ENCODE measurements at places on chromosomes 3 and 15.
A peak's percentile ranks its signal among the peaks of the same experiment; 100 is the strongest.

GRCh38 chr3:49277383-49277775, 347 bp upstream of the C3orf62 start:
- DNase-seq, result no peak

GRCh38 chr3:112539825-112540650, 21.7 kb downstream of the ATG3 start:
- no peak for DNase-seq

DNA sequence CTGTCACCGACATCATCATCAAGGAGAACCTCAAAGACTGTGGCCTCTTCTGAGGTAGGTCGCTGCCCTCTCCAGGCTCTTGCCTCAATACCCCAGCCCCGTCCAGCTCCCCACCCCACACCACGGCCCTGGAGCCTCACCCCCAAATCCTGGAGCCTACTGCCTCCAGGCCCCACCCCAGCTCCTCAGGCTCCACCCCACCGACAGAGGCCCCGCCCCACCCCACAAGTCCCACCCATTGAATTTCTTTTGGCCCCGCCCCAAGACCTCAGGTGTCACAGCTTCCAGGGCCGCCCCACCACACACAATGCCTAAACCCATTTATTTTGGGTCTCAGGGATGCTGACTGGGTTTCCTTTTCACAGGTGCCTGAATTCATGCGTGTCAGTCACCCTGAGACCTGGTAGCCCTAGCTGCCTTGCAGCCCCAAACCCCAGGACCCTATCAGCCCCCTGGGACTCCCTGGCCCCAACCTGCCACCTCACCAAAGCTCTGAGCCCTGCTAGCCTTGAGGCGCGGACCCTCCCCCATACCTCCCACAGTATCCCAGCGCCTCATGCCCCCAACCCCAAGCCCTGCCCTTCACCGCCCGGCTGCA, 3.6 kb downstream of the GNAT1 start:
- DNase-seq, result no peak

DNA sequence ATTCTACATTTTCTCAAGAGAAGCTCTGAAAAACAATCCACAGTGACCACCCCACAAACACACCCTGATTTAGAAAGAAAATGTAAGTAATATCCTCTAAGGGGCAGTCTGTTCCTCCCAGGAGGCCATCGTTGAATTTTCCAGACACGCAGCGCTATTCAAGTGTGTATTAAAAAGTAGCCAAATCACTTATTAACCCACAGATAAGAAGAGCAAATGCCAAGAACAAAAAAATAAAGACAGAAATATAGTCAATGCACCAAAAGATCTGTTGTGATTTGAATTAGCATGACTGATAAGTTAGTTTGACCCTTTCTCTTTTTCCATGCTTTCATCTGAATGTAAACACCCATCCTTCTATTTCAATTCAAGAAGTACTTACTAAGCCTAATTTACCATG, 622.8 kb upstream of the ZNF385D start:
- DNase-seq, result no peak

GRCh38 chr15:89333959-89334509, 590 bp downstream of the POLG start:
- DNase-seq, result no peak

GRCh38 chr3:40782111-40782721, 257.5 kb downstream of the ZNF621 start:
- no peak for DNase-seq

GRCh38 chr3:83890763-83891135, 1068.0 kb upstream of the CADM2 start:
- DNase-seq, result no peak

GRCh38 chr3:140164922-140165590, 230.1 kb downstream of the CLSTN2 start:
- no peak for DNase-seq

- DNase-seq, result no peak
Observed at GRCh38 chr3:189941679-189942078, 179.0 kb downstream of the P3H2 start.

- DNase-seq, result no peak
Observed at GRCh38 chr3:65776494-65776893, 262.2 kb downstream of the MAGI1 start.

GRCh38 chr3:132879656-132880055, 157.4 kb upstream of the NPHP3 start:
- no peak for DNase-seq

DNA sequence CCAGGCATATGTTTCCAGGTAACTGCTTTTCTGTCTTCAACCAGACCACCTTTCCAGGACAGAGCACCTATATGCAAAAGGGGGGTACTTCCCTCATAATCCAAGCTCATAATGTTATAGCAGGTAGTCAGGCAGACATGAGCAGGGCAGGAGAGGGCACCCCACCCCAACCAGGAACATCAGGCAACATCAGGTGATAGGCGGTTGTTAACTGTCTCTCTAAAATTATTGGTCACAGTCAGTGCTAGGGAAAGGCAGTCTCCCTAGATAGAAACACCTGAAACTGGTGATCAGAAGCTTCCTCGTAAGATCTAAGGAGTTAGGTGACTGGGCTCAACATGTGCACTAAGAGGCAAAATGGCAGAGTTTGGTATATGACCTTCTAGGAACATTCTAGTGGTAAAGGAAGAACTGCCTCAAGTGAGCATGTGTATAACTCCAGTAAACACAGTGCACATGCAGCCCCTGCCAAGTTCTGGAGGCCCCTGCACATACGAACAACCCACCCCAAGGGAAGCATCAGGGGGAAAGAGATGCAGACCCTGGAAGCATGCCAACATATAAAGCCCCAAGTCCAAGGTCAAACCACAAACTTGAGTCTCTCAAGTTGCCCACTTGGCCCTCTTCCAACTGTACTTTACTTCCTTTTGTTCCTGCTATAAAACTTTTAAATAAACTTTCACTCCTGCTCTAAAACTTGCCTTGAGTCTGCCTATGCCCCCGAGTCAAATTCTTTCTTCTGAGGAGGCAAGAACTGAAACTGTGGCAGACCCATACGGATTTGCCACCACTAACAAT, 270.9 kb downstream of the ULK4 start:
- DNase-seq, result no peak

GRCh38 chr3:168371846-168372245, 276.1 kb upstream of the GOLIM4 start:
- no peak for DNase-seq

DNA sequence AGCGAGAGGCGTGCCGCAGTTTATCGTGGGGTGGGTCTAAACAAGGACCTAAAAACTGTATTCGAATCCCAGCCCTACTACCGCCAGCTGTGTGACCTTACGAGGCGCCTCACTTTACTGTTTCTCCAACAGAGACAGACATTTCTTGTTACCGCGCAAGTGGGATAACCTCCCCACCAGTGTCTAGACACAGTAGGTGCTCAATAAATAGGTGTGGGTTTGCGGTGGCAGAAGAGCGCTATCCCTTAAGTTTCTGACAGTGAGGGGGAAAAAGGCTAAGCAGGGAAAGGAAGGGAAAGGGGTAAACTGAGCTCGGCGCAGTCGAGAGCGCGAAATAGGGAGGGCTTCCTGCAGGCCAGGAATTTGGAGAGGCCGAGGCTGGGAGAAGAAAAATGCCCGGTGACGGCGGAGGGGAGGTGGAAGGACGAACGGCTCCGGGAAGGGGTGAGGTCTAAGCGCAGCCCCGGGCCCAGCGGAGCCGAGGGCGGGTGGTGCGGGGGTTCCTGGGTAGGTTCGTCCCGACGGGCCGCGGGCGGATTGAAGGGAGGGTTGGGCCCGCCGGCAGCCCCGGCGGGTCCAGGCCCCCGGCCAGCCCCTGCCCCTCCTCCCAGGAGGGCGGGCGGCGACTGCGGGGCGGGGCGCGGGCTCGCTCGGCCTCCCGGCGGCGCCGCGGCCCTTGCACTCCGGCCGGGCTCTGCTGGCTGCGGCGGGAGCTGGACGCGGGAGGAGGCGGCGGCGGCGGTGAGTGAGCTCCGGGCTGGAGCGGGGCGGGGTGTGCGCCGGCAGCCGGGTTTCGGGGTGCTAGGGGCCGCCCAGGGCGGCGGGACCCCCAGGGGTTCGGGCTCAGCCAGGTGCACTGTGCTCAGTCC, at the start of gene CGNL1:
TSS of gene CGNL1 (plus strand) at position 679 of the 869 bp plus-strand sequence. CDS start 61,495 bp downstream, outside the sequence.
- DNase-seq, result no peak

DNA sequence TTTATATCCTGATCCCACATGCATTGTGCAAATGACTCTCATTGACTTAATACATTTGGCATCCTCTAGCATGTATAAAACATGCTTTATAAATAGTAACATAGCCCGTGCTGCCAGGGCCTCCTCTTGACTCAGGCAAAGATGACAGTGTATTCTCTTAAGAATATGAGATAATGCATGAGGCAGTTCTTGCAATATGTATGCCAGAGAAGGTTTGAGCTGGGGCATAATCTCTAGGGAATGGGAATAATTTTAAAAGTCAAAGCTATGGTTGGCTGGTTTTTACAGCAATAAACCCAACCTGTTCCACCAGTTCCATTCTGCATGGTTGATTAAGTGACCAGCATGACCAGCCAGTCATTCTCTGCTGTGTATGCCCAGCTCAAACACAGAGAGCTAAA, 179.0 kb upstream of the PFN2 start:
- DNase-seq, result no peak

- no peak for DNase-seq
Observed at GRCh38 chr3:42266085-42266484, at the start of gene CCK. Gene CCK (minus strand): TSS chr3:42266185. CDS start chr3:42263630, 2,555 bp downstream.

GRCh38 chr15:80643431-80643951, 51.6 kb upstream of the ABHD17C start:
- DNase-seq, result no peak

- no peak for DNase-seq
Observed at GRCh38 chr15:52243697-52244555, 51.7 kb downstream of the MYO5C start.

DNA sequence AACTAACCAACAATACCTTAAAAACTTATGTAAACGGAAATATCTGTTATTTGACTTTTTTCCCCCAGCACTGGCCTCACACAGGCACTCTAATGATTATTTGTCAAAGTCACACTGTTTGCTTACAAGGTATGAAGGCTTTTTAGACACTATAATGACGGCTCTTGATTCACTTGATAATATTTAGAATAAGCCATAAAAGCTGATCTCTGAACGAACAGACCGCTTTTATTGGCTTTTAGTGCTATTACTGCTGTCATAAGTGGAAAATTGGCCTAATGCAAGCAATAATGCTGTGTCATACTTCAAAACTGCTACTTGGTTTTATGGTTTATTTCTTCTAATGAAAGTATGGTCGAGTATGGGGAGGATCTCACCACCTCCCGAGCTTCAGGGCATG, 35.1 kb downstream of the MDFIC2 start:
- no peak for DNase-seq

GRCh38 chr3:59320080-59320479, 270.3 kb upstream of the CFAP20DC start:
- DNase-seq, result no peak

GRCh38 chr15:78264304-78265136, at the start of gene DNAJA4:
Gene DNAJA4 (plus strand): TSS chr15:78264562. CDS start chr15:78264764, 202 bp downstream.
- peak; percentile 13 for DNase-seq

- DNase-seq, result no peak
Observed at GRCh38 chr15:87959662-87960061, 296.9 kb downstream of the NTRK3 start.

DNA sequence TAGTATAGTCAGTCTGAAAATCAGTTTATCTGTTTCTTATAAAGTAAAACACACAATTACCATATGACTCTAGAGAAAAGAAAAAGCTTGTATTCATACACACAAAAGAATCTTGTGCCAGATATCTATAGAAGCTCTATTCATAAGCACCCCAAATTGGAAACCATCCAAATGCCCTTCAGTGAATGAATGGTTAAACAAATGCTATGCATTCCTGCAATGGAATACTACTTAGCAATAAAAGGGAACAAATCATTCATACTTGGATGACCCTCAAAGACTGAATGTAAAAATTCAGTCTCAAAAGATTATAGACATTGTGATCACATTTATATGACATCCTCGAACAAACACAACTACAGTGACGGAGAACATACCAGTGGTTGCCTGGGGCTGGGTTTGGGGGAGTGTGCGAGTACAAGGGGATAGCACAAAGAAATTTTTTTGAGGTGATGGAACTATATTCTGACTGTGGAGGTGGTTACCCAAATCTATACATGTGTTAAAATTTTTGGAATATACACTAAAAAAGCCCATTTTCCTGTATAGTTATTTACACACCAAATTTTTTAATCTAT, 680.6 kb downstream of the NTRK3 start:
- DNase-seq, result no peak

DNA sequence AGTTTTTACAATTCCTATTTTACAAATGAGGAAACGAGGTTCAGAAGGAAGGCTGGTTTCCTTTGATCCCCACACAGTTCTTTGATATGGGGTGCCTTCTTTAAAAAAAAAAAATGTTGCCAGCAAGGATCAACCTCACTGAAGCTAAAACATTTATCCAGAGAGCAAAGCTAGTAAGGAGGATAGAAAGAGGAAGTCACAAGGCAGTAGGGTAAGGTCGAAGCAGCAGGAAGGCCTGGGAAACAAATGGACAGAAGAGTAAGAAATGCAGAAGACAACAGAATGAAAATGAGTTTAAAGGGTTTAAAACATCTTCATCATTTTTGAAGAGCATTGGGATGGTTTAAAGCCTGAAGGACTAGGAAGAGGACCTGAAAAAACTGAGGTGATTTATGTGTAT, 30.6 kb upstream of the CP start:
- DNase-seq, result no peak

DNA sequence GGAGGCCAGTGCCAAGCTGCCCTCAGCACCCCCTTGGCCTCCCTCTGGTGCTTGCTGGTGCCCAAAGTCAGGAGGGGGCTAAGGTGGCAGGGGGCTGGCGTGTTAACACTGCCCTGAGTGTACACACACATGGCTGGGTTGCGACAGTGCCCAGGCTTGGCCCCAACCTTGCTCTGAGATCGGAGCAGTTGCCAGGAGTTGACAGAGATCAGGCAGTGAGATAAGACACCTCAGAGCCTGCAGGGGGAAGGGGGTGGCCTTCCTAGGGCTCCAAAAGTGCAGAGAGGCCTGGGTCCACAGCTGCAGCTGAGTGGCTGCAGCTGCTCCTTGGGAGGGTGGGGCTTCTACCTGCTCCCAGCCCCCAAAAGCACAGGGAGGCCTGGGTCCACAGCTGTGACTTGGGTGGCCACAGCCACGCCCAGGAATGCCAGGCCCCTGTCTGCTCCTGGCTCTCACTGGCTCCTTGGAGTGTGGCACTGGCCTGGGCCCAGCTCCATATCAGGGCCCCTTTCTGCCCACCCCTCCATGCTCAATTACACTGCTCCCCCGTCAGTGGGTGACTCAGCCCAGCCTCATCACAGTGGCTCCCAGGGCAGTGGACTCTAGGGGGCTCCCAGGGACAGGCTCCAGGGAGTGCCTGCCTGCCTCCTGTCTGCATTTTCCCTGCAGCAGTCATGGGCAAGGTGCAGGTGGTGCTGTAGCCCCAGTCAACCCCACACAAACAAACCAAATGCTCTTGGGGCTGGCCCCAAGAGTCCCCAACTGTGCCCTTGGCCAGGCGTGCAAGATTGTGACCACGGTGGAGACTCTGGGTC, 56.4 kb upstream of the C15orf39 start:
- DNase-seq, result no peak

- no peak for DNase-seq
Observed at GRCh38 chr15:54559405-54560069, 581.3 kb downstream of the UNC13C start.
